ENCODE measurements at places on chromosomes 7 and 10.

DNA sequence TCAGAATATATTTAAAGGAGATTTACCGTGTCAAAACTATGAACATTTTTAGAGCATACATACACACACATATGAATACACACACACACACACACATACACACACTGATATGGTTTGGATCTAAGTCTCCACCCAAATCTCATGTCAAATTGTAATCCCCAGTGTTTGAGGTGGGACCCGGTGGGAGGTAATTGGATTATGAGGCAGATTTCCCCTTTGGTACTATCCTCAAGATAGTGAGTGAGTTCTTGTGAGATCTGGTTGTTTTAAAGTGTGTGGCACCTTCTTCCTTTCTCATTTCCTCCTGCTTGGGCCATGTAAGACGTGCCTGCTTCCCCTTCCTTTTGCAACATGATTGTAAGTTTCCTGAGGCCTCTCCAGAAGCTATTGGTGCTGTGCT, 515.0 kb upstream of the ZMIZ1 start:
- DNase-seq = no peak

GRCh38 chr7:122072924-122073599, 71.0 kb downstream of the AASS start:
- no peak for DNase-seq

GRCh38 chr10:75243426-75243825, 7.7 kb upstream of the COMTD1 start:
- DNase-seq = peak; percentile 27

DNA sequence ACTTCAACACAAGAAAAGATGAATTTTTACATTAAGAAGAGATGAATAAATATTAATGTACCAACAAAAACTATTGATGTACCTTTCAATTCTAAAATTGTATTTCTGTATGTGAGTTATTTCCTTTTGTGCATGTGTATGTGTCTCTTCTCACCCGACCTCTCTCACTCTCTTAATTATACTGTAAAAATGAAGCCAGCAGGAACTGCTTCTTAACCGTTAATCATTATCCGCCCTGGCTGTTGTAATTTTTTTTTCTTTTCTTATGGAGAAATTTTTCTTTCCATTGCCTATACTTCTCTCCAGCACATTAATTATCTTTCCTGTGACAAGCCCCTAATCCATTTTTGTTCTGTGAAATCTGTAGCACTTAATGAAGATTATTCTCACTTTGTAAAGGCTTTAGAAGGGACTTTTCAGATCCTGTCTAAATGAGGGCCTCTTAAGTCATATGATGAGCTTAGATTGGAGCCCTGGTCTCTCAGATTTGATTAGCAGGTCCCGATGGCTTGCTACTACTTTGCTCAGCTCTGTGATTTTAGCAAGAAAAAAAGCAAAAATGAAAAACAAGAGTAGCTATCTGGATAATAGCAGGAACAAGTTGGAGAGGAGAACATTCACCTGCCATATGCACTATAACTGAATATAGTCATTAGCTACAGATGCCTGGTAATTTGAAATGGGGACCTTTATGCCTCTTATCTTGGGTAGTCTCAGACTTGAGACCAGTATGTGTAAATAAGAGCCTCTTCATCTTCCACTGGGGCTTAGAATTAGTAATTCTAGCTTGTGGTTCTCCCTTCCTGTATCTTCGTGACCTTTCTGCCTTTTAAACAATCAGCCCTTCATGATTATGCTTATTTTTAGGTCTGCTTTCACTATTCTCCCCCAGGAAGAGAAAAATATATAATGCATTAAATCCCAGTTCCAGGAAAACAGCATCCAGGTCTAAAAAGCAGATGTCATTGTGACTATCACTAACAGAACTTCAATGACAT, 80.0 kb upstream of the COL1A2 start:
- DNase-seq = no peak

- peak; percentile 64 for DNase-seq
Observed at GRCh38 chr10:80464557-80465450, 10.7 kb downstream of the TSPAN14 start.

- no peak for DNase-seq
Observed at GRCh38 chr7:155732286-155732685, 80.0 kb downstream of the SHH start.

GRCh38 chr7:134284952-134285351, 31.8 kb downstream of the SLC35B4 start:
- DNase-seq = no peak

GRCh38 chr7:130701650-130702049, 15.3 kb upstream of the TSGA13 start:
- no peak for DNase-seq

DNA sequence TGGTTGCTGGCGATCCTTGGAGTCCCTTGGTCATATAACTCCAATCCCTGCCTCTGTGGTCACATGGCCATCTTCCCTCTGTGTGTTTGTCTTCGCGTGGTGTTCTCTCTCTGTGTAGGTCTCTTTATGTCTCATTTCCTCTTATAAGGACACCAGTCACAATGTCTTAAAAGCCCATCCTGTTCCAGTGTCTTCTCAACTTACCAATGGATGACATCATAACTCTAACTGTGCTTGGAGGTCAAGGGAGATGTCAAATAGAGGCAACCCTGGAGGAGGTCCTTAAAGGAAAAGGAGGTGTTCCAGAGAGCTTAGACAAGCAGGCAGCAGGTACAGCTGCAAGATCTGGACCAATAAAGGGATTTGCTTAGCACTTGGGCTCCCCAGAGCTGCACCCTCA, 143.0 kb downstream of the BUB3 start:
- no peak for DNase-seq

DNA sequence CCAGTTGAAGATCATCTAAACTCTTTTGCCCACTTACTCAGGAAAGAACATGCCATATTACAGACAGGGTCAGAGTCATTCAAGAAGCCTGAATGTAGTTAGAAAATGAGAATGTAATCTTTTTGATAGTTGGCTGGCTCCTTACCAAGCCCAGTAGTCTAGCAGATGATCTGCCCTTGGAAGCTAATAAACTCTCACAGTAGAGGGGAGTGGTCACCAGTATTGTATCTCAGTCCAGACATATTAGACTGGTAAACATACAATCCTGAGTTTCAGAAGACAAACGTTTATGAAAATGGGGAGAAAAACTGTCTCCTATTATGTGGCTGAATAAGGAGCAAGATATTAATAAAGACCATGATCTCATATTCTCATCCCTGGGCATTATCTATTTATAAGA, 65.3 kb downstream of the SEPTIN7 start:
- DNase-seq = no peak

- DNase-seq = no peak
Observed at GRCh38 chr7:5872326-5872725, 8.3 kb upstream of the OCM start.

- no peak for DNase-seq
Observed at GRCh38 chr7:150520145-150520544, 5.5 kb downstream of the GIMAP7 start.

GRCh38 chr7:135801045-135801693, 52.6 kb upstream of the FAM180A start:
- no peak for DNase-seq

- peak; percentile 53 for DNase-seq
Observed at GRCh38 chr7:676246-676971, 50.1 kb upstream of the DNAAF5 start.

- DNase-seq = no peak
Observed at GRCh38 chr10:68296843-68297663, 34.8 kb upstream of the HNRNPH3 start.

GRCh38 chr10:98260350-98260749, 7.6 kb downstream of the LOXL4 start:
- DNase-seq = no peak

GRCh38 chr7:139661903-139662302, 115.9 kb downstream of the HIPK2 start:
- no peak for DNase-seq

GRCh38 chr10:72009425-72010081, 45.4 kb downstream of the CHST3 start:
- peak; percentile 89 for DNase-seq

DNA sequence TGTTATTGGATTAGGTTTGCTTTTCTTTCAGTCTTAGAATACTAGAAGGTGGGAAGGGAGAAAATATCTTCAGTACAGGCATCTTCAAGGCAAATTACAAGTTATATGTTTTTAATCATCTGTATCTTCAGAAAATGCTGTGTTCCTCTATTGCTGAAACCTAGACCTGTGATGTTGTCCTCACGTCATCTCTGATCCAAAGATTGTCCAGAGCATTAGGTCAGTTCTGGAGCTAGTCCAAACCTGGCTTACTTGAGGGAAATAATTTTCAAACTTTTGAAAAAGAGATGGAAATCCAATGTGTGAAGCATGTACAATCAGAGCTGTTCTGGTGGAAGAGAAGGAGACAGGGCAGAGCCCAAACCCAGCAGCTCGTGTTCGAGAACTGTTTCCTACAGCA, 217.3 kb downstream of the ZEB1 start:
- no peak for DNase-seq

- DNase-seq = no peak
Observed at GRCh38 chr7:80552031-80552694, 40.3 kb upstream of the GNAT3 start.

DNA sequence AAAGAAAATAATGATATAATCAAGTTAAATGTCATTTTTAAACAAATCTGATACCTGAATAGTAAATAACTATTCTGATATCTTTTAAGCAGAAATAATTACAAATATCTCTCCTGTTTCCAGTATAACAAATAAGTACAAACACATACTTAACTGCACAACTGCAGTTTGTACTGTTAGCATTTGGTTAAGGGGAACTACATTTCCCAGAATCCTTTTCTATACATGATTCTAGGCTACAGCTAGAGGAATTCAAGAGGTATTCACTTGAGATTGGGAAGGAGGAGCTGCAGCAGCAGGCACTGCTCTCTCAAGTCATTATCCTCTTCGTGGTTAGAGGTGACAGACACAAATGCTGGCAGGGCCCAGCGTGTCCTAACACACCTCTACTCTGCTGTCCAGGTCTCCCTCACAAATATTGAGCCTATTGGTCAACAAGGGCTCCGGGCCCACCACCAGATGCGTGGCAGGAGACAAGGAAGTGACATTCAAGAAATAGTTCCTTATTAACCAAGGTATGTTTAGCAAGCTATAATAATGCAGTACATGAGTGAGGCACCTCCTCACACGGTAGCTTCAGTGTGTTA, 255.1 kb upstream of the MKLN1 start:
- DNase-seq = no peak

GRCh38 chr7:143295870-143296269, 7.7 kb downstream of the CASP2 start:
- DNase-seq = no peak

DNA sequence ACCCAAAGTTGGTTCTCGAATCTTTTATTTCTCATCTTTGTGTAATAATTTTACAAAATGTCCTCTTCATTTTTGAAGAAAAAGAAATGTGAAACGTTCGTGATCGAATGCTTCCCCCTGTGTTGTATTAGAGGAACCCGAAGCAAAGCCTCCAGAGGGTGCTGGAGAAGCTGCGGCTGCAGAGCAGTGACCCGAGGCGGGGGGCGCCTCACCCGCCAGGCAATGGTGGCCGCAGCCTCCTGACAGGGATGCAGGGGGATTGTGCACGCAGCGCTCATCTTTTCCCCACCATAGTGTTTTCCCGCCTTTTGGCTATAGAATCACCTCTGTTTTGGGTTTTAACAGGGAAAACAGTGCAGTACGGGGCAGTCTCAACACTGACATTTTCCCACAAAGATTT, 307.5 kb upstream of the ANKRD30A start:
- no peak for DNase-seq
